Caco-2 (cell line): ENCODE measurements at places on chromosomes 5 and 9. TPM values are rescaled to one million over a fixed set of nuclear protein-coding genes. Genes with fewer than 3 reads are reported as not detected.

- no peak for DNase-seq
Observed at GRCh38 chr5:134255418-134256150, 29.7 kb upstream of the PPP2CA start.

DNA sequence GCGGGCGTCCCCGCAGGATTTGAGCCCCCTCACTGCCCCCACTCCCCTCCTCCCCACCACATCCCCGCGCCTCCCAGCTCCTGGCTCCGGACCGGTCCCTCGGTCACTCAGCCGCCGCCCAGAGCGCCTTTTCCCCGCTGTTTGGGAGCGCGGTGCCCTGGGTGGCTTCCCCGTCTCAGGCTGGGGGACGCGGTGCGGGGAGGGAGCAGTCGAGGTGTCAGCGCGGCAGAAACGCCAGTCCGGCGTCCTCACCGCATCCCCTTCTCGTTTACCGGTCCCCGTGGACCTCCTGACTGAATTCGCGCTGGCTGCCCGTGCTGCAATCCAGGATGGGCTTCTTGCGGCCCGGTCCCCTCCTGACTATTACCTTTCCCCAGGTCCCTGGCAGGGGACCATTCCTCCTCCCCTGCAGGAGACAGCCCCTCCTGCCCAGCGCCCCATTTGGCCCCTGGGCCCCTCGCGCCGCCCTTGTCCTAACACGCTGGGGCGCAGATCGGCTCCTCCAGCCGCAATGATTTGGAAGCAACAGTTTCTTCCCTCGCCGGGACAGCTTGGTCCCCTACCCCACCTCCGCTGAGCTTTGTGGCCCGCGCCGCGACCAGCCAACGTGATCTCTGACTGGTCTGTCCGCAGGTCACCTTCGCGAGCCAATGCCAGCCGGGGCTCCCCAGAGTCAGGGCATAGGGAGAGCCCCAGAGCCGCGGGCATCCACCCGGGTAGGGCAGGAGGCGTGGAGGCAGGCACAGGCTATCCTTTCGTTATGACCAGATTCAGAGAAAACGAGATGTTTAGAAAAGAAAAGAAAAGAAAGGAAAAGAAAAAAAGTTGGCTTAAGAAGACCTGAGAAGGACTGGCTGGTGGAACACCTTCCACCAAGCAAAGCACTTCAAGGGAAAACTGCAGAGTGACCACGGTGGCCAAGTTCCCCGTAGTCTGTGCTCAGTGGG, 1.2 kb downstream of the ANKRD33B start:
- DNase-seq = no peak

The IL13 gene
- total RNA-seq = not detected in 2 replicates

- no peak for DNase-seq
Observed at GRCh38 chr5:27316271-27316650, 277.9 kb upstream of the CDH9 start.

DNA sequence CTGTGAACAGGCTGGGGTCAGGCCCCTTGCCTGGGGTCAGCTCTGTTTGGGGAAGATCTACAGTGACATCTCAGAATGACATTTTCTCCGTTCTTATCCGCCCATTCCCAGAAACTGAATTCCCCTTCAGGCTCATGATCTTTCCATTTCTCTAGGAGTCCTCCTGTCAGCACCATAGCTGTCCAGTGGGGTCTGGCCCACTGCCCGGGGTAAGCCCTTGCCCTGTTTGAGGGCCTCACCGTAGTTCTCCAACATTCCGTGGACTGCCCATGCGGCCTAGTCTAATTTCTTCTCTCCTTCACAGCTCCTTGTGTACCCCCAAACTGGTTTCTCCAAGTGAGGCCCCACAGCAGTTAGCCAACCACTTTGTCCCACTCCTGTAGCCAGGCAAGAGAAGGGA, 68.4 kb downstream of the ENTREP1 start:
- no peak for DNase-seq

DNA sequence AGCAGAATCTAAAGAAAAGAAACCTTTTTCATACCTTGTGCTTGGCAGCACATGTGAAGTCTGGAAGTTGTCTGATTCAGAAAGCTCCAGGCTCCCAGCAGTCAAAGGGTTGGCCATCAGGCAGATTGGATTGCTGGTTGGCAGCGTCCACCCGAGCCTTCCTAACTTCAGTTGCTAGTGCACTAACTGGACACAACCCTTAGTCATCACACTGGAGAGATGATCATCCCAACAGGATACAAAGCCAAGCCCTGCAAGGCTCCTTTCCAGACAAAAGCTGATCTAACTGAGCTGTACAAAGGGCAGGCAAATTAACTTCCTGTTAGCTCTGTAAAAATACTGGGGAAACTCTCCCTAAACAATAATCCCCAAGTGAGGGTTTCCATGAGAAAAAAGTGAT, 185.6 kb downstream of the SNX18 start:
- no peak for DNase-seq

The CER1 gene
- not detected in 2 replicates for total RNA-seq
